Hematopoietic multipotent progenitor cell treated with erythropoietin and hydrocortisone succinate and interleukin-3 and kit ligand, for 15 days (in vitro differentiated cells): ENCODE measurements at places on chromosomes 7 and 10.

DNA sequence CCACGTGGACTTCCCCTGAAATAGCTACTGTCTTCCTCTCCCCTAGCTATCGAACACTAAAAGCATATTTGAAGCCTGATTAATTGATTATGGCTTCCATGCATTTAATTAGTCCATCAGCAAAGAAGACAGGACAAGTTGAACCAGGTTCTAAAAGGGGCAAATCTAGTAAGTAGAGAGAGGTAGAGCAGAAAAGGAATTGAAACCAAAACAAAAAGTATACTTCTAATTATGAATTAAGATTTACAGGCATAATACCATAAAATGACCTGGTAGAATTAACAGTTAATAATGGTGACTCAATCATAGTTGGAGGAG is 393 bp upstream of the DNAJC1 start:
- DNase-seq: no peak

- no peak for DNase-seq
Observed at GRCh38 chr7:1055956-1056784, 11.8 kb downstream of the GPR146 start.

DNA sequence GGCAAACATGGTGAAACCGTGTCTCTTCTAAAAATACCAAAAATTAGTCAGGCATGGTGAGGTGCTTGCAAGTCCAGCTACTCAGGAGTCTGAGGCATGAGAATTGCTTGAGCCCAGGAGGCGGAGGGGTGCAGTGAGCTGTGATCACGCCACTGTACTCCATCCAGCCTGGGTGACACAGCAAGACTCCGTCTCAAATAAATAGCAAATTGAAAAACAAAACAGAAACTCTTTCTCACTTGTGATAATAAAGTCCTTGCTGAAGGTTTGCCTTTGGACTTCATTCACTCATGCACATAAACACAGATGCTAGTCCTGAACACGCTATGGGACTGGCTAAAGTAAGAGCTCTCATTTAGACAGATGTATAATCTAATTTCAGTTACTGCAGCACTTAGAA is 37.6 kb downstream of the ANK3 start:
- no peak for DNase-seq

DNA sequence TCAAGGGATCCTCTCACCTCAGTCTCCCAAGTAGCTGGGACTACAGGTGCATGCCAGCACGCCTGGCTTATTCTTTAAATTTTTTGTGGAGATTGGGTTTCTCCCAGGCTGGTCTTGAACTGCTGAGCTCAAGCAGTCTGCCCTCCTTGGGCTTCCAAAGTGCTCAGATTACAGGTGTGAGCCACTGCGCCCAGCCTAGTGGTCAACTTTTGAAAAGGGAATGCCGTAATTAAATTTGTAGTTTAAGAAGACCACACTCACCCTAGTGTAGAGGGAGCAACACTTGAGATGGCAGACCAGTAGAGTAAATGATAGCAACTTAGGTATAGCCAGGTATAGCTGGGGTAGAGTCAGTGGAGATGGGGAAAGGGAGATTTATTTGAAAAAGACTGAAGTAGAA is 17.6 kb downstream of the ZRANB1 start:
- no peak for DNase-seq

DNA sequence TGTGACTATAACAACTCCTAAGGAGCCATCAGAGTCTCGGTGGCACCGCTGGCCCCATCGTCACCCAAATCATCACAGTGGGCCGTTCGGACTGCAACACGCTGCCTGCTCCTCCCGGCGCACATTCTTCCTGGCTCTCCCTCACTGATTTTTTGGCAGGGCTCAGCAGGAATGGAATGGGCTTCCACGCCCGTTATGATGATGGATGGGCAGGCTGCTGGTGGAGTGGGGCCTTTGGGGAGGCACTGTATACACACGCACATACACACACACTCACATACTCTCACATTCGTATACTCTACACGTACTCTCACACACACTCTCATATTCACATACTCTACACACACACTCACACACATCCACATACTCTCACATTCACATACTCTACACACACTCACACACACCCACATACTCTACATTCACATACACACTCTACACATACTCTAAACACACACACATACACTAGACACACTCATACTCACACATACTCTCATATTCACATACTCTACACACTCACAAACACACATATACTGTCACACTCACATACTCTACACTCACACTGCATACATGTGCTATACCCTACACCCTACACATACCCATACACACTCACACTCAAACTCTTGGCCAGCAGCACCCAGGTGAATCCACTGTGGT is 99.8 kb downstream of the KCNMA1 start:
- no peak for DNase-seq

- DNase-seq: no peak
Observed at GRCh38 chr10:102650655-102651454, 6.6 kb downstream of the TRIM8 start.

- no peak for DNase-seq
Observed at GRCh38 chr10:102003541-102003940, 52.4 kb downstream of the ARMH3 start.

GRCh38 chr10:129605986-129606518 is 139.0 kb downstream of the MGMT start:
- DNase-seq: no peak

GRCh38 chr7:5598769-5599371 is 175.2 kb upstream of the TNRC18 start:
- DNase-seq: no peak

DNA sequence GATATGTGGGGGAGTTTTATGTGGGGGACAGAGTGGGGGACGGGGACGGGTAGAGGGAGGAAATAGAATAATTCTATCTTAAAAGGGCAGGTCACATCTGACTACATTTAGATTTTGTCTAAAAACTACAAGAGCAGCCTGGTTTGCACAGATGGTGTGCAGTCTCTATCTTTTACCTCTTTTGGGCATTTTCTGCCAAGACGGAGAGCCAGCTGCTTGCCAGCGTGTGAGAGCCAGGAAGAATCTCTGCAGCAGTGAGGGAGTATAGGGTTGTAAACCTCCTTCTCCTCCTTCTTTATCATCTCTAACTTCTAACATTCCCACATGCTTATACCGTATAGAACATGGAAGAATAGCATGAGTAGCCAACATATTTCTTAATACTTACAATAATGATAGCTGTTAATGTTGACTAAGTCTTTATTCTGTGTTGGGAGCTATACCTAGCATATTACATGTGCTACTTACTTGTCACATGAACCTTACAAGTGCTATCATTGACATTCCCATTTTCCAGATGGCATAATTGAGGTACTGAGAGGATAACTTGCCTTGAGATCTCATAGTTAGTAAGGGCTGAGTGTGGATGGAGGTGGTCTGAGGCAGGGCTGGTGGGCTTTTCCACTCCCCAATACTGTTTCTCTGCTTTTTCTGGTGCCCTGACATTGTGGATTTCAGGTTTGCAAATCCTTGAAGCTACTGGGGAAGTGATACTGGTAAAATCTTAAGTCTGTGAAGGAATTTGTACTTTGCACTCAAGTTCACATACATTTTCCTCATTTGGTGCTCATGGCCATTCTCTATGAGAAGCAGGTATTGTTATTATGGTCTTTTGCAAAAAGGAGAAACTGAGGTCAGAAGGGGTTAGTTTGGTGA is 1.1 kb downstream of the ENTPD1 start:
- DNase-seq: no peak

GRCh38 chr7:22723181-22723601 is 3.8 kb upstream of the IL6 start:
- no peak for DNase-seq

- no peak for DNase-seq
Observed at GRCh38 chr7:28152594-28152993, 28.0 kb downstream of the JAZF1 start.

- no peak for DNase-seq
Observed at GRCh38 chr7:50580057-50580456, 14.9 kb upstream of the DDC start.

- no peak for DNase-seq
Observed at GRCh38 chr10:129690248-129691070, 223.4 kb downstream of the MGMT start.

DNA sequence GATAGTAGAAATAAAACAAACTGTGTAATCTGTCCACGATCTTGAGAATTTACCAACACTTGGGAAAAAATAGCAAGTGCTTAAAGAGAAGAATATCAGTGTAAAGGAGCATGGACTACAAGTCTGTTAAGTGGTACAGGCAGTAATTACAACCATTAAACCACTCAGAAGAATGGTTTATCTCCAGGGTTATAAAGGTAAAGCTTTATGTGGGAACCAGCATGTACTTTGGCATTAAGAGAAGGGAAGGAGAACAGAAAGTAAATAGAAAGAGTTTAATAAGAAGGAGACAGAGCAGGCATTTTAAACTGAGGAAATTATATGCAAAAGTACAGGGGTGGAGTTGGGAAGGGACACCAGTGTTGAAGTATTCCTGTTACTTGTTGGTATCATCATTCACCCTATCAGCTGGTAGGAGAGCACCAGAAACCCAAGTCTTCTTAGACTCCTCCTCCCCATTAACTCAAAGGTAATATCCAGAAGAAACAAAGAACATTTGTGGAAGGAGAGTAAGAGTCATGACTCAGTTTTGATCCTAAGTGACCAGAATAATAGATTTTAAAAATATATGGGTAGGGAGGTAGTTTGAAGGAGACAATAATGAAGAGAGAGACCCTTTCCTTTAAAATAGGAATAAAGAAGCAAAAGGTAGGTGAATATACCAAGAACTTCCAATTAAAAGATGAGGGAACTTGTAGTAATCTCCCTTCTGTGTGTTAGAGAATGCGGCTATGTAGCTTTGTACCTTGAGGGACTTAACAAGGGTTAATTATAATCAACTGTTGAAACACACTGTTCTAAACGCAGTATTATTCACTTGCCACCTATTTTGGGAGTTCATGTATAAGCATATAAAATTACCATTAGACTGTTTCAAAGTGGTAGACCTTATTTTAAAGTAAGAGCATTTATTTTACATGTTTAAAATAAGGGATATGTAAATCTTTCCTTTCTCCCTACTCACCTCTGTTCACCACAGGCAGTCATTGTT is 92.1 kb upstream of the STRIP2 start:
- DNase-seq: no peak

DNA sequence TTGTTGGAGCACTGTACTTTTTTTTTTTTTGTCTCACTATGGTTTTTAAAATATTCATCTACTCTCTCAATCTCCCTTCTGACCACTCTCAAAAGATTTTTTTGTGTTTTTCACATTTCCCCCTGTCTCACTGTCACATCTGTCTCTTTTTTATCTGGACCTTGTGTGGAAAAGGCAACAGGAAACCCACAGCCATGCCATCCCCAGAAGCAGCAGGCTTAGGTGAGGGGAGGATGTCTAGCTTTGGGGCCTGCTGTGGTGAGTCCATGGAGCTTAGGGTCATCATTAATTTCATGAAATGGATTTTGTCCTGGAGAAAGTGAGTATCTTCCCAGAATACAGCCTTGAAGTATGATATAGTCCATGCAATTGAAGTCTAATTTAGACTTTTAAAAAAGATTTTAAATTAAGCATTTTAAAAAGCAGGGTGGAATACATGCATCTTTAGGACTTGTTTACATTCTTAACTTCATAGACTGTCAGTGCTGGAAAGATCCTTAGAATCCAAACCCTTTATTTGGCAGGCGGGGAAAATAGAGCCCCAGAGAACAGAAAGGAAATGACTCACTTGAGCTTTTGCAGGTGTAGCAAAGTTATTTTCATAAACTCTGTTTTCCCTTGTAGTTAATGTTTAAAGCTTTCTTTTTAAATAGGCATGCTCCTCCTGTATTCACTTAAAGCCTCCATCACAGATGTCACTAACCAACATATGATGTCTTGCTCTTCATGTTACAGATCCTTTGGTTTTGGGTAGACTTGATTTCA is 25.1 kb downstream of the MINDY4 start:
- DNase-seq: no peak

GRCh38 chr10:115882021-115882420 is 391.0 kb downstream of the GFRA1 start:
- no peak for DNase-seq

- DNase-seq: no peak
Observed at GRCh38 chr10:75168275-75168674, 42.3 kb upstream of the VDAC2 start.

DNA sequence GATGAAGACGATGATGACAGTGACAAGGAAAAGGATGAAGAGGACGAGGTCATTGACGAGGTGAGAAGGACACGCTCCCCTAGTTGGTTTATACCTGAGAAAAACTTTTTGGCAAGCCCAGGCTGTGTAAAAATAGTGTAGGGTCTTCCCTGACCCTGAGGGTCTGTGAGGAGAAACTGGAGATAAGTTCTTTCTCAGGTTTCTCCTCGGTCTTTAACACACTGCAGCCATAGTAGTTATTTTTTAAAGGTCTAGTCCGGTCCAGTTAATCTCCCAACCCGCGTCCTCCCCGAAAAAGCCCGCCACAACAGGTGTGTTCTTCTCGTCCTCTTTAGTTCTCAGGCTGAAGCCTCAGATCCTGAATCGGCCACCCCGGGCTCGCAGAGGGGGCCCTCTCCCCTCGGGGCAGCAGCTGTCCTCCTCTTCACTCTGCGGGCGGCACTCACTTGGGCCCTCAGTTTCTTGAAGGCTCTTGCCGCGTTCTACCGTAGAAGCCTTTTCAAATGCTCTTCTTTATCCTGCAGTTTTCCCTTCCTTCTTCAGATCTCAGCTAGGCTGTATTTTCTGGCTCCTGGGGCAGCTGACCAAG is 411 bp downstream of the BCCIP start:
- no peak for DNase-seq

DNA sequence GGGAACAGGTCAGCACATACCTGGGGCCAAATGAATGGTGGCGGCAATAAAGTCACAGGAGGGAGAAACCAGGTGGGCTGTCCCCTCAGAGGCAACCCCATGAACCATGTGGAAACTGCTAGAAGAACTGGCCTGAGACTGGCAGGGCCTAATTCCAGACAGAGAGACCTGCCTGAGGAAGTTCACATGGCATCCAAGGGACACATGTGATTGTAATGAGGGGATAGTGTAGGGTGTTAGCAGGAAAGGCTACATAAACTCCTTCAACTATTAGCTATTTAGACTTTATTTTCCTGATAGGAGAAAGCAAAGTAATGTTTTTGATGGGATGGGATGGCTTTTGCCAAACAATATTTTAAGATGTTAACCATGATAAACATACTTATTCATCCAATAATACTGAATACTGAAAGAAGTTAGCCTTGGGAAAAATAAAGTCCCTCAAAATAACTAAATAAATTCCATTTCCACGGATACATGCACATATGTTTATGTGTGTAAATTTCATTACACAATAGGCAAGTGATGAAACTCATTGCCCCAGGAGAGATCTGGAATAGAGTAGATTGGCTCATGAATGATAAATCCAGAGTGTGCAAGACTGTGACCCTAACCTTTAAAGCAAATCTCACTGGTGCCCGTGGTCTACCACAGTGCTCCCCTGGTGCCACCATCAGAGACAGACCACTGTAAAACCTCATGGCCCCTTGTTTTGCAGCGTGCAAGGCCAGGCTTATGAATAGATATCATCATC is 137.0 kb downstream of the NRF1 start:
- no peak for DNase-seq

- peak; percentile 47 for DNase-seq
Observed at GRCh38 chr10:91798649-91799611, 704 bp downstream of the TNKS2 start.

DNA sequence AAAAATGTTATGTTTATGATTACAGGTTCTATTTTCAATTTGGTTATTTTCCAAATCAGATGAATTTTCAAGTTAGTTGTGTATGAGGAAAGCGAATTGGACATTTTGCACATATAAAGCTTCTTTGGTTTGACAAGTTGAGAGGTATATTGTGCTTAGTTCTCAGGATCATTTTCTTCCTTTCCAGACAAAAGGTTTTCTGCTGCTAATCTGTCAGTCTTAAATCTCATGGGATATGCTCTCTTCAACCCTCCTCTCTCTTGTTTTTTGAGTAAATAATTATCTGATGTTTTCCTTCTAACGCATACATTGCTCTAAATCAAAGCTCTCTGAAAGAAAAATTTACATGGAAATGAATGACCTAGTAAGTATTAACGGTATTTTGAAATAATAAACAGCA is 77.9 kb downstream of the PPP1R3A start:
- no peak for DNase-seq
